ENCODE measurements at places on chromosomes 5 and 9.

- H3K27me3 ChIP-seq, result peaks cover 64% of the 10 kb centered on the region
- peak overlapping the region; percentile 92 for H3K4me3 ChIP-seq
- H3K27ac ChIP-seq, result no peak overlapping the region
- no peaks in the 10 kb centered on the region for H3K36me3 ChIP-seq
- H3K4me1 ChIP-seq, result peaks cover 18% of the 10 kb centered on the region
Observed at GRCh38 chr5:58582019-58582802, 664 bp upstream of the RAB3C start.

DNA sequence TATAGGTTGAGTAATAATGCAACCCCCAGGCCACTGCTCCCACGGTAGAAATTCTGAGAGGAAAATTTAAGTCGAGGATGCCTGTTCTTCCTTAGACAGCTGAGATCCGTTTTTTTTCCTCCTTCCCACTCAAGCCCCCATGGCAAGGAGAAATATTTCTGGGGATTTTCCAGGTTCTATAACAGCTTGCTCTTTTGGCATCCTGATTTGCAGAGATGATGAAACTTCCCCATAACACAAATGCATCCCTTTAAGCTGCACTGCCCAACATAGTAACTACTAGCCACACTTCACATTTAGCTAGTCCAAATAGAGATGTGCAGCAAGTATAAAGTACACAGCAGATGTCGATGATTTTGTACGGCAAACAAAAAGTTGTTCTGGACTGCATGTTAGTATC is 32.5 kb upstream of the GNA14 start:
- H3K4me1 ChIP-seq, result peaks cover 7% of the 10 kb centered on the region
- peaks cover 4% of the 10 kb centered on the region for H3K36me3 ChIP-seq
- DNase-seq, result no peak

DNA sequence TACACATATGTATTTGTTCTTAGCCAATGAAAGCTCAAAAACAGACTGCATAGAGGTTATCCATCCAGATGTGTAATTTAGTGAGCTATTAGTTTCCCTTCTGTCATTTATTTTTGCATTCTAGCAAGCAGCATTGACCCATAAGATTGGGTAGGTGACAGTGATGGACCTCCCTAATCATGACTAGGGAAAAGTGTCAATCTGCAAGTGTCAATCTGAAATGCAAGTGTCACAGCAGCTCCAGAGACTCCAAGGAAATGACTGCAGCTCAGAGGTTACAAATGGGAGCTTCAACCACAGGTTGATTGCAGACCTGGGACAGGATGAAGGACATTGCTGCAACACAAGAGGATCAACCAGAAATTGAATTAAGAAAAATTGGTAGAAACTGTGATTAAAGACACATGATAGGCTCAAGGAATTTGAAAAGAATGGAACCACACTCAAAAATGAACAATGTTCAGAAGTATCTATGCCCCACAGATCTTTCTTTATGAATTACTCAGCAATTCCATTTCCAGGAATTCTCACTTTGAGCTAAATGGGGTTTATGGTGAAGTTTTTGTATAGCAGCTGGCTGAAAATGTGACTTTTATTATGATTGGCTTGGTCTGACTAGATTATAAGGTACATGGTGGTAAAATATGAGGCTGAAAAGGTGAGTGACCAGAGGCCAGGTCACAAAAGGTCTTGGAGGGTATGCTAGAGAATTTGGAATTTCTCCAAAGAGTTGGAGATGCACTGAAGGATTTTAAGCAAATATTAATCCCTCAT is 59.6 kb upstream of the HTR4 start:
- H3K36me3 ChIP-seq, result no peaks in the 10 kb centered on the region
- H3K4me3 ChIP-seq, result no peak overlapping the region
- no peak overlapping the region for H3K27ac ChIP-seq
- no peak for DNase-seq
- H3K27me3 ChIP-seq, result peaks cover 1% of the 10 kb centered on the region

- no peak for DNase-seq
- no peak overlapping the region for H3K4me3 ChIP-seq
- no peaks in the 10 kb centered on the region for H3K27me3 ChIP-seq
Observed at GRCh38 chr9:131480258-131480657, 22.5 kb upstream of the POMT1 start.

- peaks cover 16% of the 10 kb centered on the region for H3K4me1 ChIP-seq
- no peak overlapping the region for H3K4me3 ChIP-seq
- no peaks in the 10 kb centered on the region for H3K36me3 ChIP-seq
Observed at GRCh38 chr9:132857031-132857430, 21.1 kb downstream of the AK8 start.

- no peak overlapping the region for H3K27ac ChIP-seq
- no peak for DNase-seq
- H3K36me3 ChIP-seq, result peaks cover 5% of the 10 kb centered on the region
- no peaks in the 10 kb centered on the region for H3K27me3 ChIP-seq
- no peak overlapping the region for H3K4me3 ChIP-seq
- peaks cover 11% of the 10 kb centered on the region for H3K4me1 ChIP-seq
Observed at GRCh38 chr5:57717555-57717954, 234.9 kb upstream of the ACTBL2 start.

DNA sequence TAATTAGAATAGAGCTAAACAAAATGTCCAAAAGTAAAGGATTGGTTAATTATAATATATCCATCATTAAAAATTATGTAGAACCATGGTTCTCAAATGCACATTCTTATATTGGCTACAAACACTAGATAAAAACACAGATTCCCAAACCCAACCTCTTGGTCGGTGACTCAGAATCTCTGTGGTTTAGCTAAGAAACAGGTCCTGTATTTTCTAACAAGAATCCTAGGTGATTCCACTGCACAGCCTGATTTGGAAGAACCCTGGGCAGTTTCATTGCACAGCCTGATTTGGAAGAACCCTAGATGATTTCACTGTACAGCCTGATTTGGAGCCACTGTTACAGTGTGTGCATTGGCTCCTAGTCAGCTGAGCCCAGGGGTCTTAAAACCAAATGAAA is 67.9 kb downstream of the KIAA1958 start:
- H3K36me3 ChIP-seq, result peaks cover 6% of the 10 kb centered on the region
- no peaks in the 10 kb centered on the region for H3K27me3 ChIP-seq
- H3K27ac ChIP-seq, result no peak overlapping the region
- H3K4me1 ChIP-seq, result peaks cover 39% of the 10 kb centered on the region
- no peak for DNase-seq

DNA sequence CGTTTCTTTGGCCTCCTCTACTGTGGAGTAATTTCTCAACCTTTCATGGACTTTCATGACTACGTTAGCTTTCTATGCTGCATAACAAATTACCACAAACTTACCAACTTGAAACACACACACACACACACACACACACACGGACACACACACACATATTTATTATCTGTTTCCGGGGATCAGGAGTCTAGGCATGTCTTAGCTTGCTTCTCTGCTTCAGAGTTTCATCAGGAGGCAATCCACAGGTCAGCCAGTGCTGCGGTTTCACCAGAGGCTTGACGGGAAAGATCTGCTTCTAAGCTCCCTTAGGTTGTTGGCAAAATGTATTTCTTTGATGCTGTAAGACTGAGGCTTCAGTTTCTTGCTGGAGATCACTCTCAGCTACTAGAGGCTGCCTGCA is 59.0 kb upstream of the C9orf72 start:
- H3K27ac ChIP-seq, result no peak overlapping the region
- no peaks in the 10 kb centered on the region for H3K36me3 ChIP-seq
- no peaks in the 10 kb centered on the region for H3K27me3 ChIP-seq
- DNase-seq, result no peak
- H3K4me3 ChIP-seq, result no peak overlapping the region

- peaks cover 59% of the 10 kb centered on the region for H3K27me3 ChIP-seq
- DNase-seq, result no peak
- H3K27ac ChIP-seq, result no peak overlapping the region
- no peak overlapping the region for H3K4me3 ChIP-seq
Observed at GRCh38 chr5:158857976-158858375, 241.7 kb downstream of the EBF1 start.

DNA sequence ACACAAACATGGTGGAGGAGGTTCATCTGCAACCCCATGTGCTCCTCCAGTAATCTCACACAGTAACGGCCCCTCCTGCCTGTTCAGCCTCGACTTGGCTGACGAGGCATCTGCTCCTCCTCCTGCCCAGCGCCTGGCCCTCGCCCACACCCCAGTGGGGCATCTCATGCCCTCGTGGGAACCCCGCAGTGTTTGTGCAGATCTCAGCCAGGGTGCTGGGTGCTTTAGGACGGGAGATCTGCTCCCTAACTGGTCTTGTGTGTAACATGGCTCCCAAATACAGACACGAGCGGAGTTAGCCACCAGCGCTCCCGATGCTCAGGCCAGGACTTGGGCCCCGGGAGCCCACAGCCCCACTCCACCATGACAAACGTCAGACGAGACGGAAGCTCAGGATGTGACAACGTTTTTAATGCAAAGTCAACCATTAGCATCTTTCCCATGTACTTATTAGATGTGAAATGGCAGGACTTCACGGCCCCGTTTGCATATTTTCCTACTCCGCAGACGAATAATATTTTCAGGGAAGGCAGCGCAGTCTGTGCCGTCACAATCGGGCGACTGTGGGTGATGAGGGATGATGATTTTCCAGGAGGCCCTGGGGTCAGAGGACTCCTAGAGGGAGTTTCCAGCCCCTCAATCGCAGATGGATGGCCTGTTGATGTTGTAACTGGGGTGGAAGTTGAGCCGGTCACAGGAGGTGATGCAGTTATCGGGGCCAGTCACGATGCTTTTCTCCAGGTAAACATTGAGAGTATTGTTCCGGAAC is 5.5 kb upstream of the MRPS2 start:
- H3K36me3 ChIP-seq, result no peaks in the 10 kb centered on the region
- H3K4me3 ChIP-seq, result no peak overlapping the region
- peaks cover 3% of the 10 kb centered on the region for H3K4me1 ChIP-seq
- H3K27me3 ChIP-seq, result no peaks in the 10 kb centered on the region
- no peak for DNase-seq

- H3K36me3 ChIP-seq, result peaks cover 36% of the 10 kb centered on the region
- H3K4me3 ChIP-seq, result no peak overlapping the region
- no peak for DNase-seq
Observed at GRCh38 chr9:114602620-114603019, 8.5 kb upstream of the TMEM268 start.

All from mesothelial cell of epicardium (in vitro differentiated cells).